NCI-H2081 treated with DMSO at 0.1 percent for 48 hours (cell line): ENCODE measurements at places on chromosomes 4 and X.

- DNase-seq, result no peak
These were observed 321.7 kb upstream of the FSTL5 start for GRCh38 chr4:162485486-162485885.

GRCh38 chr4:142776026-142776425 lies 70.1 kb downstream of the INPP4B start:
- no peak for DNase-seq

GRCh38 chr4:39730072-39730471 lies 32.1 kb downstream of the UBE2K start:
- no peak for DNase-seq

- DNase-seq, result no peak
These were observed 37.7 kb downstream of the FRYL start for GRCh38 chr4:48742412-48742811.

DNA sequence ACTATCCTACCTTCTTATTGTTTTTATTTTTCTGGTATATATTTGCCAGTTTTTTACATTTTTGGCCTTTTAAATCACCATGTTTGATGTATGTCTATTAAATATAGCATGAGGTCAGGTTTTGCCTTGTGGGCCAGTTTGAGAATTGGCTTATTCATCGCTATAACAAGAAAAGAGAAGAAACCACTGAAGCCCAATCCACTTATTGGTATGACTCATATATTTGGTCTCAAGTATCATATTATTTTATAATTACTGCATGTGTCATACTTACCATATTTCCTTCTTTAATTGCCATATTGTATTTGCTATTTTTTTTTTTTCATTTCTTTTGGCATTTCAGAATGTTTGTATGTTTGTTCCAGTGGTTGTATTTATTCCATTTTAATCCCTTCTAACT lies 99.3 kb downstream of the IRF2 start:
- no peak for DNase-seq

- DNase-seq, result no peak
These were observed 24.4 kb upstream of the SMARCA5 start for GRCh38 chr4:143489106-143489505.

DNA sequence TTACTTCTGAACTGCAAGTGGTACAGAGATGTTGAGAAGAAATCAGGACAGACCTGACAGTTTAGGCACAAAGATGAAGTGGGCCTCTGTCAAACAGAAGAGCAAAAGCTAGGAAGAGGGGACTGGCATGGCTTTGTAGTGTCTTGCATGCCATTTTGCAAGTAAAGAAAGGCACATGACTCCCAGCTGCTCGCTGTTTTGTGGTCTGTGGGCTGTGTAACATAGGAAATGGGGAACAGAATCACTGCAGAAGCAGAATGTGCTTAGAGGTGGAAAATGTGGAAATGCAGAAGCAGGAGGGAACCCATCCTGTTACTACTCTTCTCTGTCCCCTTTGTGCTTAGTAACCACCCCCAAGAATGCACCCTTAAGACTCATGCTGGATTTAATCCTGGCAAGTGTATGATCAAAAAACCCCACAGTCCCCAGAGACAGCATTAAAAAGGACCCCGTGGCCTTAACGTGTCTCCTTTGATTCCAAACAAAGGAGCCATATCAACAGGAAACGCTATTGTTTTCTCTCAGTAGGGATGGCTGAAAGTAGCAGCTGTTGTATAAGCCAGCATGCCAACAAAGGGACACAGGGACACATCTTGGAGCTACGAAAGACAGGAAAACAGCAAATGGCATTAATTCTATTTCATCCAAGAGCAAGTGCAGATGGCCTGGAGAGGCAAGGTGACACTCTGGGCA lies 177.6 kb upstream of the GLRA2 start:
- peak; percentile 51 for DNase-seq

- DNase-seq, result no peak
These were observed 97.6 kb downstream of the SLC34A2 start for GRCh38 chr4:25753239-25753638.

DNA sequence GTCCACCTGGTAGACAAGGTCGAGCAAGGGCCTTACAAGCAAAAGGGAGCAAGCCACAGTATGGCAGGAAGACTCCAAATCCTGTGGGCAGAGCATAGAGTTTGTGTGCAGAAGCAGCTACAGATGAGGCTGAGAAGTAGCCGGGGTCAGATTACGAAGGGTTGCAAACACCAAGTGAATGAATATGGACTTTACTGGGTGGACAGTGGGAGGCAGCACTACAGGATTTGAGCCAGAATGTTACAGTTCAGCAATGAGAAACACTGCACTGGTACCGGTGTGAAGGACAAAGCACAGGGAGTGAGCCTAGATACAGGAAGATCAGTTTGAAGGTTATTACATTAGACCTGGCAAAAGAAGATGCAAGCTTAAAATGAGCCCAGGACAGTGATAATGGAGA lies 46.1 kb upstream of the HOPX start:
- no peak for DNase-seq

DNA sequence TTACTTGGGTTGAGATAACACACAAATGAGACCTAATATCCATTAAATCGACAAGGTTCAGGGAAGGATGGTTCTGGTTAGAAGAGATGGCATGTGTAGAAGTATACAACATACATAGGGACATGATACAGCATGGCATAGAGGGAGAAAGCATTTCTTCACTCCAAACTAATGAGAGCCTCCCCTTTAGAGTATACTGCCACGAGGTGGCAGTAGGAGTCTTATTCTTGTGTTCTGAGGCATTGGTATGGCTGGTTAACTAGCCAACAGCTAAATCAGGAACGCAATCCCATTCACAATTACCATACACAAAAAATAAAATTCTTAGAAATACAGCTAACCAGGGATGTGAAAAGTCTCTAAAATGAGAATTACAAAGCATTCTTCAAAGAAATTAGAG lies 29.1 kb upstream of the TRO start:
- peak; percentile 2 for DNase-seq

DNA sequence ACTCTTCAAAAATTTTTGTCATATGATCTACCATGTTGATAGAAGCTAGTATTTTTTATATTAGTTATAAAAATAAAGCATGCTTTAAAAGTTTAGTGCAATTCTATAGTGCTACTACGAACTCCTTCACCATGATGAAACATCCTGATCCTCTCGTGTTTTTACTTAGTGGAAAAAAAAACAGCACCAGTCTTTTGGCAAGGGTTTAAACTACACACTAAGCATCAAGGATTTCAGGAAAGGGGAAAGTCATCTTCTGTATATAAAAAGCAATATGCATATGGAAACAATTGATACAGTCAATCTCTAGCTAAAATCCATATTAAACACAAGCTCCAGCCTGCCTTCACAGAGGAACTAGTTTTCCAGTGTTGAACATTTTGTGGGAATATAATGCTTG lies 18.7 kb downstream of the CHM start:
- DNase-seq, result no peak

DNA sequence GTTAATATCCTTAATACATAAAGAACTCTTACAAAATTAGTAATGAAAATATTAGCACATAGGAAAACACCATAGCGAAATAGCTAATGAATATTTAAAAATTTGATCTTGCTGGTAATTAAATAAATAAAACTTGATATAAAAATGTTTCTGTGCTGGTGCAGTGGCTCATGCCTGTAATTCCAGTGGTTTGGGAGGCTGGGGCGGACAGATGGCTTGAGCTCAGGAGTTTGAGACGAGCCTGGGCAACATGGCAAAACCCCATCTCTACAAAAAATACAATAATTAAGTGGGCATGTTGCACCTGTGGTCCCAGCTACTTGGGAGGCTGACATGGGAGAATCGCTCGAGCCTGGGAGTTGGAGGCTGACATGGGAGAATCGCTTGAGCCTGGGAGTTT lies 7.6 kb downstream of the FAM199X start:
- no peak for DNase-seq

DNA sequence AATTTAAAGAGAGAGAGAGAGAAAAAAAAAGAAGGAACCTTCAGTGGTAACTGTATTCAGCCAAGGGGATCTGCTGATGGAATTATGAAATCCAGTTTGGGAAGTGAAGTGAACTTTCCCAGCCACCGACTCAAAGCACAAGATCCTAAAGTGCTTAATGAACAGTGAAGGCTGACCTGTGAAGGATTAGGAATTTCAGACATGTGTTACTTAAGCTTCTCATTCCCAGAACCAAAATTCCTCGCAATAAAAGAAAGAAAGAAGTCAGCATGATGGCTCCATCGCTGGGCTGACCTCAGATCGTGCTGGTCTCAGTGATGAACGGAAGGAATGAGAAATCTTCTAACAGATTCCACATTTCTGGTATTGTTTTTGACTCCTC lies 135.2 kb downstream of the ARSF start:
- DNase-seq, result no peak

DNA sequence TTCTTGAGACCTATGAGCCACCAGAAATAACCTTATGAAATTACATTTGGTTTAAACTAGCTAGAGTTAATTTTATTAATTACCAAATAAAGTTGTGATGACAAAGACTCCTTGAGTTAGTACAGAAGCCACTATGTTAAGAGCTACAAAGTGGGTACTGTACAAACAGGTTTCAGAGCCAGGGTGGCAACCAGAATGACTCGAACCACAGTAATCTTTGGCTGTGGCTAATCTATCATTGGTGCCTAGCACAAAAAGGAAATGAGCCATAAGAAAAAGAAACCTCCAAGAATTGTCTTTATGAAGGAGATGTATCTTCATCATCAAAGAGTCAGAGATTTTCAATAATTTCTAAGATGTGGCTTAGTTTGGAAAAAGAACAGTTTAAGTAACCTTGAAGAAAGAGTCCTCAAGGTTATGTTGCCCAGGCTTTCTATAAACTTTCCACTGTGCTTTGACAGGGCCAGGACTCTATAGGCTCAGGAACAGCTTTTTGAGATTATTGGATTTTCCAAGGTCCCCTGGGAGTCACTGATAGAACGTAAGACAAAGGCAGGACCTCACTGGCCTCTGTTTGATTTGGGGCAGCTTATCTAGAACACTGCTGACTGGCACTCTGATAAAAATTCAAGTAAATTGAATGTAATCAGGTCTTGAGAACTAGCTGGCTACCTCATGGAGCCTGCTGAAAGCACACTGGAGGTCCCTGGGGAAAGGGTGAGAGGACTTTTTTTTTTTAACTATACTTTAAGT lies 777.7 kb downstream of the STIM2 start:
- DNase-seq, result no peak

DNA sequence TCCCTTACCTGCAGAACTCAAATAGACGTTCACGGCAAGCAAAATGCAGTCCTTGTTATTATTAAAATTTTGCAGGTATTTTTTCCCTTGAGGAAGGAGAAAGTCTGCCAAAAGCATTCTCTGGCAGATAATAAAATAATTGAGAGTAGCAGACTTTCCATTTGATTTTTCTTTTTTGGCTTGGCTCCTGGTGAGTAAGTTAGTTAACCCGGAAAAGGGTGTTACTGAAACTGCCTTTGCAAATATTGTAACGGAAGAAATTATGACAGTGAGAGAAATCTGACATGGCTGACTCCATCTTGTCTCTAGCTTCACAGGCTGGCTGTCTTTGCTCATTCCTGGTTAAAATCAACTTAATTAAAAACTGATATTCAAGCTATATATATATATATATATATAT lies 100.5 kb downstream of the GPR143 start:
- no peak for DNase-seq

DNA sequence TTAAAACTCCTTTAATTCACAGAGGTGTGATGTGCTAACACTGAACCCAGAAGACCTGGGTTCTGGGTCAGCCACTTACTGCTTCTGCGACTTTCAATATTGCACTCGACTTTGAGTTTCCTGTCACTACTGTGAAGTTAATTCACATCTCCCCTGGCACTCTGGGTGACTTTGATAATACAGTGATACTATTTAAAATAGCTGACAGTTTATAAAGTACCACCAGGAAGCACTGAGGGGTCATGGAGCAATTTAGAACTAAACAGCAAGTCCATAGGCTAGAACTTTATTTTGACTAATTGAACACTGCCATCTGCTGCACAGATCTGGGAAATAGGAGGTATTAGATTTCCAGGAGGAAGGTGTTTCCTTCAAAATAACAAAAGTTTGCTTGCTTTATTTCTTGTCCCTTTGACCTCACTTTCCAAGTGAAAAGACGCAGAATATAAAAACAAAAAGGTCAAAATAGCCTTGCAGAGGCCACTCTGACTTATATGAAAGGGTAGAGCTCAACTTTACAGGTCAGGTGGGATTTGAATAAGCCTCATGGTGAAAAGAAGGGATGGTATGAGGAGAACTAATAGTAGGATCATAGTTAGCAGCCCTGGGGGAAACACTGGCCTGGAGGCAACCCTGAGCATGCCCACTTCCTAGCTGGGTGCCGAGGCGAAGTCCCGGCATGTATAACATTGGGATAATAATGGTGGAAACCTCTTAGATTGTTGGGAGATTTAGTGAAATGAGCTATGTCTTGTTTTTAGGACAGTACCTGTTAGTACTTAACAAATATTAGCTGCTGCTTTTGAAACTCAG lies 53.4 kb downstream of the ZNF518B start:
- DNase-seq, result no peak

- no peak for DNase-seq
These were observed 9.0 kb downstream of the LRPAP1 start for GRCh38 chr4:3523146-3523627.

GRCh38 chrX:84634201-84634782 lies 132.0 kb upstream of the HDX start:
- DNase-seq, result no peak

GRCh38 chr4:98574816-98575215 lies 83.6 kb downstream of the TSPAN5 start:
- no peak for DNase-seq

GRCh38 chrX:12977761-12978204 lies 2.9 kb downstream of the TMSB4X start:
- no peak for DNase-seq

- no peak for DNase-seq
These were observed 24.4 kb downstream of the UGT2A3 start for GRCh38 chr4:68927165-68927564.

DNA sequence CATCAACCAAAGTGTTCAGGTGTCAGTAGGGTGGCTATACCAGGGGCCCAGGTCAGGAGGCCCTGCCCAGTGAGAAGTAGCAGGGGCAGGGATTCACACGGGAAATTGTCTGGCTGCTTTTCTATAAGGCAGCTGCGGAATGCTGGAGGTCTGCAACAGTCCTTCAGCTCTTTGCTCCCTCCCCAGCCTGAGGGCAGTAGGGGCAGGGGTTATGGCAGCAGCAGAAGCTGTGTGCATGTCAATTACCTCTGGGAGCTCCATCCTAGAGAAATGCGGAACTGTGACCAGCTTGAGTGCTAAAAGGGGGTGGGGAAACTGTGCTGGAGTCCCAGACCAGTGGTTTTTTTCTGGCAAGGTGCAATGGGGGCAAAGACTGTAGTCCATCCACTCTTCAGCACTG lies 810.4 kb downstream of the PCDH7 start:
- no peak for DNase-seq

GRCh38 chr4:53598483-53598882 lies 7.2 kb upstream of the LNX1 start:
- DNase-seq, result no peak
